ENCODE measurements at places on chromosomes 4 and X.

DNA sequence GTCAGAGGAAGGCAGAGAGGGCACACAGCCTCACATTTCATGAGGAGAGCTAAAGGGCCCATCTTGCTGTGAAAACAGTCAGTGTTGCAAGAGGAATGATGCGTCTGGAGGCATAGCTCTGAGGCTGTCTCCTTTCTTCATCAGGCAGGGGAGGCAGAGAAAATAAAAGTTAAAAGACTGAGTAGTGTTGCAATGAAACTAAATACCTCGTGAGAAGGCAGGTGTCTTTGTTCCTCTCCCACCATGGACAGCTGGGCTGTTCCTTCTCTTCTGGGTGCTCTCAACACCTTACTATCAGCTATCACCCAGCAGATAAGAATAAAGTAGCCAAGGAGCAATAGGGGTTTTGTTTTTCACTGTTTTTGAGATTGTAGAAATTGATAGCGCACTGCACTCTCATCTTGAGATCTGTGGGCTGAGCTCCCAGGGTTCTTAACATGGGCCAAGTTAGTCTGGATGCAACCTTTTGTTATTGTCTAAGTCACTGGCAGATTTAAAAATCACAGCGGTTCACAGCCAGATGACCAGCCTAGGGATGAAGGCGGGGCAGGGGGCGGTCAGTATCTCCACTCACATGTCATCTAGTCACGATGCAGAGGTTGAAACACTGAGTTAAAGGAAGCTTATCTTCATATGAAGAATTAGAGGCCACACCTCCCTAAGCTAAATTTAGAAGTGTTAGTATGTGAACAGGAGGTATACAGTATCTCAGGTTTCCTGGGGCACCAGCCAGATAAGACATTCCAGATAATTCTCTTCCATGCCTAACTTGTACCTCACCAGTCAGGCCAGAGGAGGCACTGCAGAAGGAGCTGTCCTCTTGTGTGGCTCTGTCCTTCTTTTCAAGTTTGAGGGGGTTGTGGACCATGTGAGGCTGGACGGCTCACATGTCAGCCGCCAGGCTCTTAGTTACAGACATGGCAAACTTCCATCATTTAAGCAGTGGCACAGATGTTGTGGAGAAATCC, 36.9 kb downstream of the PARM1 start:
- DNase-seq: peak; percentile 11

- no peak for DNase-seq
These were observed 52.8 kb downstream of the GRIA3 start for GRCh38 chrX:123236859-123237258.

- DNase-seq: no peak
These were observed 70.0 kb downstream of the EVC2 start for GRCh38 chr4:5638316-5638715.

DNA sequence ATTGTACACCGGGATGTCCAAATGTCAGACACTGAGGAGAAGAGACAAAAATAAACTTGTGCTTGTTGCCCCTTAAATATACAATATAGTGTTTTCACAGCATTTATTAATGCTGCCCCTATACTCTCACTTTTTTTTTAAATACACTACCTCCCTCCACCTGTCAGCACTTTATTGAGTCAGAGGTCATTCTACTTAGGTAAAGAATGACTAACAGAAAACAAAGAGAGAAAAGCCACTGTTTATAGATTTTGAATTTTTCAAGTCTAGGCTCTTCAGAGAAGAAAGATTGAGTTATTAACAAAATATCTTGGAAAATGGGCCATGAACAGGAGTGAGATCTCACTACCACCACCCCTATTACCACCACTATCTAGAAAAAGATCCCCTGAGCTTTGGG, 58.1 kb downstream of the NIPAL1 start:
- no peak for DNase-seq

- DNase-seq: no peak
These were observed 96.9 kb downstream of the CLNK start for GRCh38 chr4:10587697-10588096.

DNA sequence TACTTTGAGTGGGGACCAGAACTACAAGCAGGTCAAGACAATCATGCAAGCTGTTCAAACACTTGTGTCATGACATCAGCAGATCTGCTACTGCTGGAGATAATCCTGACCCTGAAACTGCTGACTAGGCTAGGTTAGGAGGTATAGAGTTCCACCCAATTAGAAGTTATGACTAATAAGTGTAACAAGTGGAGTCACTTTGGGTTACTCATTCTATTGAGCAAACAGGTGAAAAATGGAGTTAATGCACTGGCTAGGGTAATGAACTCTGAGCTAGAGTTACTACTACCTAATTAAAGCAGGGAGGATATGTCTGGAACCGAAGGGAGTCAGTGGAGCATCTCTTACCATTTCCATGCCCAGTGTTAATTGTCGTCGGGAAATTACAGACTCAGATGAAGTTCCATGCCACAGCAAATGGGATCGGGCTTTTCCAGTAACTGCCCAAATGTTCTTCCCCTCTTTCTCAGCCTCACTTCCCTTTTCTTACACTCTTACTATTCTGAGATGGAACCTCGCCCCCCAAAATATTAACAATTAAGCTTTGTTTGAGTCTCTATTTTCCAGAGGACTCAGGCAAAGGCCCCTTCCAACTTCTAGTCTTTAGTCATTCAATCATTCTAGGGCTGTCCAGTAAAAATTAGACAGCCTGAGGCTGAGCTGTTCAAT, 19.8 kb upstream of the MANBA start:
- DNase-seq: peak; percentile 7

DNA sequence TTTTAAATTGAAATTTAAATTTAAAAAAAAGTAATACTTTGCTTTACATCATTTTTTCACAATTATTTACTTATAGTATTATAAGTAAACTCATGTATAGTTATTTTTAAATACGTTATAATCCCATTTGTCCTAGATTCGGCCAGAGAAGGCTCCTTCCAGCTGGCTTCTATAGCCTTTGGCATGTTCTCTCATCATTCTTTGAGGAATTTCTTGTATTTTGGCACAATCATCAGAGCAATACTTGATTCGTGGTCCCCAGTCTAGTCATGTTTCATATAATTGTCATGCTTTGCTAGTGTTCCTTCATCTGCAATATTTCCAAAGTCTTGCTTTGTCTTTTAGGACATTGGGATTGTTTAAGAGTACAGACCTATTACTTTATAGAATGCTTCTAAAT, 1037.9 kb upstream of the AGA start:
- no peak for DNase-seq

DNA sequence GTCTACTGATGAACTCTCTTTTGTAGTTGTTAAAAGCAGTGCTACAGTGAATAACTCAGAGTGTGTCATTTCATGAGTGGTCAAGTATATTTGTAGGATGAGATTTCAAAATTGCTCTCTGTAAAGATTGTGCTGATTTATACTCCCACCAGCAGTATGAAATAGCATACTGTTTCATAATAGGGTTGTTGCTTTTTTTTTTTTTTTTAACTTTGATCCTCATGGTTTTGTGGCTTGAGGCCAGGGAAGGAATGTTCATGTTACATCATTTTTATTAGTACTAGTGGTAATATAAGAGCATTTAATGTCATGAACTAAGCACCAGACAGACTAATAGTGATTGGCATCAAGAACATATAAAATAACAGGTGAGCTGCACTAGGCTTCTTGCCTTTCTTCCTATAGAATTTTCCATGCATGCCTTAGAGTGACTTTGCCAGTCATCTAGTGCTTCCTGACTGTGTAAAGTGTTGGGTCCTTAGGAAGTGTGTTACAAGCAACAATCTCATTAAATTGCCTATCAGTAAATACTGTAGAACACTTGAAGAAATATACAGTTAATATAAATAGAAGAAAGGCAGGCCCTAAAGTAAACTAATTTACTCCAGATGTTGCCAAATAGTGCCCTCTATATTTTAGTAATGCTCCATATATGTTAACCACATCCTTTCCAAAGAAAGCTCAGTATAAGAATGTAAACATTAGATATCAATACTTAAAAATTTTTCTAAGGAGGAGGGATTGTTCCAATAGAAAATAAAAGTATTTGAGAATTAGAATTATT, 38.6 kb upstream of the MSMO1 start:
- no peak for DNase-seq

- no peak for DNase-seq
These were observed 29.6 kb downstream of the SPARCL1 start for GRCh38 chr4:87499403-87500091.

GRCh38 chrX:47751670-47752069, 85.0 kb upstream of the ZNF81 start:
- DNase-seq: peak; percentile 73

DNA sequence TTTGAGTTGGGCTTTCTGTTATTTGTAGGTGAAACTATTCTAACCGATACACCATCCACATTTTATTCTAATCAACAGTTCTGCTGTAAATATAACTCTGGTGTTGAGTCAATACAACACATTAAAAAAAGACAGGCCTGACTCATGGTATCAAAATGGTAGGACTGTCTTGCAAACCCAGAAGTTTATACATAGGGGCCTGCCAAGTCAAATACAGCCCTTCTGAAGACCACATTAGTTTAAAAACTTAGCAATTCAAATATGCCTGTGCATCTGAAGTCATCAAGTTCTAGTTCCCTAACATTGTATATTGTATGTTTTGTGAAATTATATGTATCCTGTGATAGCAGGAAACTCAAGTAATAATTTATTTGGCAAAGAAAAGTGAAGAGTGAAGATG, 24.4 kb upstream of the PDE5A start:
- no peak for DNase-seq

DNA sequence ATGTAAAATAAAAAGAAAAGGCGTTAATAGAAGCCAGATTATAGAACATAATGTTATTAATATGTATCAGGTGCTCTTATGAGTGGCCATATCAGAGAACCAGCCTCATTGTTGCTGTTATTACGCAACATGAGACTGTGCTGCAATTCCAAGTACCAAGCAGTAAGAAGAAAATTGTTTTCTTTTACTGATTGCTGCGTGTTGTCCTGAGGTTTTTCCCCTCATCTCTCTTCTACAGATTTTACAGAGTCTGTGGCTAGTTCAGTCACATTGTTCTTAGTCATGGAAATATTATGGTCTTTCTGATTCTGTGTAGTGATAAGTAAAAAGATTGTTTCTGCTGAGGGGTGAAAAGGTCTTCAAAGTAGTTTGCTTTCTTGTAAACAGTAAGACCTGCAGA, 55.9 kb downstream of the NPNT start:
- DNase-seq: no peak

- DNase-seq: no peak
These were observed 5.1 kb downstream of the RAB33B start for GRCh38 chr4:139458999-139459398.

- DNase-seq: no peak
These were observed 51.4 kb upstream of the MND1 start for GRCh38 chr4:153292897-153293741.

DNA sequence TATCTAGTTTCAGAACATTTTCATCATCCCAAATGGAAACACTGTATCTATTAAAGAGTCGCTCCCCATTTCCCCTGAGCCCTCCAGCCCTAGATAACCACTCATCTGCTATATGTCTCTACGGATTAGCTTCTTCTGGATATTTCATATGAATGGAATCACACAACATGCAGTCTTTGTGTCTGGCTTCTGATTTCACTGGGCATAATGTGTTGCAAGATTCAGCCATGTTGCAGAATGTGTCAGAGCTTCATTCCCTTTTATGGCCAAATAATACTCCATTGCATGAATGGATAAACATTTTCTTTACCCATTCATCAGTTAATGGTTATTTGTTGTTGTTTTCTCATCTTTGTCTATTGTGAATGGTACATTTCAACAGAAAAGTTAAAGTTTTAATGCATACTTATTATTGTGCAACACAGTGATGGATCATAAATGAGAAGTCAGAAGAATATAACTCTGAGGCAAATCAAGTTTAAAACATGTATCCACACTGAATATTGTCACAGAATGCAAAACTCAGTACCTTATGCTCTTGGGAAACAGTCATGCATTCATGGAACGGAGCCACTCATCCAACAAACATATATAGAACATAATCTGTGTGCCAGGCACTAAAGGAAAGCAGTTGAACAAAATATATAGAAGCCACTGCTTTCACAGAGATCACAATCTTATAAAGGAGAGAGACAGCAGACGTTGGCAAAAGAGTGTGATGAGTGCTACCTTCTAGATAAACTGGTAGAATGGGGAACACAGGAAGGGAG, 57.8 kb upstream of the MAGEA4 start:
- DNase-seq: no peak

DNA sequence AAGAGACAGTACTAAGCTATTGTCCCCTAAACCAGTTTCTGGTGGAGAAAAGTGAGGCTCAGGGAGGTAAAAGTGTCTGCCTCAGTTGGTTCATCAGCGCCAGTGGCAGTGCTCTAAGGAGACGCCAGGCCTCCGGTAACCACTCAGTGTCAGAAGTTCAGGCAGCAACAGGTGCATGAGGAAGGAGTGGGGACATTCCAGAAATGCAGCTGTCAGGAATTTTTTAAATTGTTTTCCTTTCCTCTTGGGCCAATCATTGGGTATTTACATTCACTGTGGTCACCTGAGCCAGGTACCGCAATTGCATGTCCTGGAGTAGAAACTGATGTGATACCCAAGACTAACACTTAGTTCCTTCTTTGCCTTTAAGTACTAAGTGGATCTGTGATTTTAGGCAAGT, 40.2 kb upstream of the HS3ST1 start:
- DNase-seq: no peak

GRCh38 chr4:77220828-77221613, 64.0 kb downstream of the CCNG2 start:
- DNase-seq: no peak

DNA sequence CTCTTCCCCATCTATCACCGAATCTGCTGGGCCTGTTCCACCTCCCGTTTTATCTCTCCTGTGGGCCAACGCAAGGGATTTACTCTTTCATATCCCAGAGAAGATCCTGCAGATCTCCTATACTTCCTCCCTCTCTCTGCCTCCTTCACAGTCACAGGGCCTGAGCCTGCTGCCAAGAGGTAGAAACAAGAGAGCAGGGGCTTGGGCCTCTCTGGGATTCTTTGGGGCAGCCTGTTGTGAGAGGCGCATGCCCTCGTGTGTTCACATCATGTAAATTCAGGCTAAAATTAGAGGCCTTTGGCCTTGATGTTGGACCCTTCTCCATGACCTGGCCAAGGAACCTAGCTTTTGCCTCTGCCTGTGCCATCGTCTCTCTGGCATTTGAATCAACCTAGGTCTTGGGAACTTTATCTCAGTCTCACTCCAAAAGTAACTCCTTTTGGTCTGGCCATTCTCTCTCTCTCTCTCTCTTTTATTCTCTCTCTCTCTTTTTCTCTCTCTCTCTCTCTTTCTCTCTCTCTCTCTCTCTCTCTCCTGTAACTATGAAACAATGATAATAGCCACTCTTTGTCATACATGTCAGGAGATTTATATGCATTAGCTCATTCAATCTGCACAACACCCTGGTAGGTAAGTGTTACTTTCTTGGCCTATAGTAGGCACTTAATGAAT, 20.0 kb upstream of the EFNB1 start:
- peak; percentile 43 for DNase-seq

DNA sequence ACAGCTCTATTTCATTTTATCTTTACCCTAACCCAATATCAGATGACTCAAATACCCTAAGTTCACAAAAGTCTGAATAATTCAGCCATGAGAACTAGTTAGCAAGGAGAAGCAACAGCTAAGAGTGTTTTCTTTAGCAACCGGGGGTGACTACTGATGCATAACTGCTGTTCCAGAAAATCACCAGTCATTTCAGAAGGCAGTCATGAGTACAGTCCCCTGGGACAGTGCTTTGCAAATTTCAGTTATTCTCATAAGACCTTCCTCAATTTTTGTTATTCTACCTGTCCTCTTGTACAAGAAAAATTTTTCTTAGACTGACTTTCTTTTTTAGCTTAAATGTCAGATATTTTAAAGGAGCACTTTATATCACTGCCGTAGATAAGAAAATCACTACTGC, 16.4 kb downstream of the BANK1 start:
- DNase-seq: no peak
